ENCODE measurements at places on chromosomes 6 and 20.

- no peak for DNase-seq
Observed at GRCh38 chr6:6235786-6236185, 84.7 kb downstream of the F13A1 start.

DNA sequence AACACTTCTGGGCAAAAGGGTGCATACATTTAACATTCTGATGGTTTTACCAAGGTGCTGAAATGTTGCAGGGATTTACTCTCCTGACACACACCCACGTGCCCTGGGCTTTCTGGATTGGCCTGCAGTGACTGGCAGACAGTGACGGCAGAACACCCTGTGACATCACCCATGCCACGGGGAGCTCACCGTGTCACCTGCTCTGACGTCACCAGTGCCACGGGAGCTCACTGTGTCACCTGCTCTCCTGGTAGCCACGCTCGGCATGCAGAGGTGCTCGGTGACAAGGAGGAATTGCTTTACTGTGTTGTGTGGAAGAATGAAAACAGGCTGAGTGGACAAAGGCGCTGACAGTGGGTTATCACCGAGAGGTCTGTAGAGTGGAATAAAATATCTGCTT is 99.3 kb downstream of the RAMACL start:
- DNase-seq, result no peak

DNA sequence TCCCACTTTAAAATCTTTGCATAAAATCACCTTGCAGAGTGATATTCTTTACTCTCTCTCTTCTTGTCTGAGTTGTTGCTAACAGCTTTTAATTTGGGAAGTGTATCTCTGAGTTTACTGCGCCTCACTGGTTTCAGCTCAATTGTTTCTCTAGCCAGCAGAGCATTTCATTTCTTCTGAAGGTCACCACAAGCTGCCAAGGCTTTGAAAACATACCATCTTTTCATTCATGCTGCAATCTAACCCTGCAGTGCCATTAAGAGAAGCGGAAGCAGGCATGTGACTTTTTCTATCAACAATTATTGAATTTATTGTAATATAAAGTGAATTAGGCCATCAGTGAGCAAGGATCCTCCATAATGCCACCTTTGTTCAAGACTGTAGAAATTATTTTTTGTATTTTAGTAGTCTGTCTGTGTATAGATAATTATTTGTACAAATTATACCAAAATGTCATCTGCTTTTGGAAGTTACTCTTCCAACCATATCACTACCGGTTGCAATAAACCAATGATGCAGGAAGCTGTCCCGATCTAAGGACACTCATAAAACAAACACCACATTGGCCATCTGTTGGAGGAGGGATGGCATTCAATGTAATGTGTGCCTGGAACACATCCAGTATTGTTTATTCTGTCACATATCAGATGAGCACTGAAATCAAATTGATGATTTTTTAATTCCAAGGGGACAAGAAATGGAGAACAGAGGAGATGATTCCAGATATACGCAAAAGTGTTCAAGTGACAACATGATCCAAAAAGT is 26.8 kb downstream of the HS3ST5 start:
- no peak for DNase-seq

- DNase-seq, result no peak
Observed at GRCh38 chr20:25495189-25495824, 87.8 kb downstream of the GINS1 start.

DNA sequence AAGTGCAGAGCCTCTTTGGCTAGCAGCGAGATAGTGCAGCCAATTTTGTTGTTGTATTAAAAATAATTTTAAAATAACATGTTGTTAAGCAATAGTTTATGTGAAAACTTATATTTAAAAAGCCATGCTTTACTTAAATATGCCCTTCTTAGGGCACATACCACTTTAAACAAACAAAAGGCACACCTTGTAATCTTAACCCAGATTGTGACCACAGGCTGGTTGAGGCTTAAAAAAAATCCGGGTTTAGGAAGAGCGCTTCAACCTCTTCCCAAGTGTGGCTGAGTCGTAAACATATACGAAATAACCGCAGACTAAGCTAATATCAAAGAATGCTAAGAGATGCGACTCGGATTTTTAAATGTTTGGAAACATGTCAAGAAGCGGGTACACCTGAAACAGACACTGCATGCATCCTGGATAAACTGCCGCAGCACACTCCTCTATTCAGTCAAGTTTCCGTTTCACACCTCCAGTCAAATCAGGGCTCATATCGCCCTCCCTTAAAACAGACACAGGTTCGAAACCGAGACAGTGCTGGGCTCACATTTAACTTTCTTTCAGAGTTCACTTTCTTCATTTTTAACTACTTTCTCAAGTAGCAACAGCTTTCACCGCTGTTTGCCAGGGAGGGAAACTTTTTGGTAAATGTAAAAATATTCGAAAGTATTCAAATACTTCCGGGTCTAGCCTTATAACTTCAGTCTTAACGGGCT is 1.5 kb downstream of the DEK start:
- DNase-seq, result no peak

DNA sequence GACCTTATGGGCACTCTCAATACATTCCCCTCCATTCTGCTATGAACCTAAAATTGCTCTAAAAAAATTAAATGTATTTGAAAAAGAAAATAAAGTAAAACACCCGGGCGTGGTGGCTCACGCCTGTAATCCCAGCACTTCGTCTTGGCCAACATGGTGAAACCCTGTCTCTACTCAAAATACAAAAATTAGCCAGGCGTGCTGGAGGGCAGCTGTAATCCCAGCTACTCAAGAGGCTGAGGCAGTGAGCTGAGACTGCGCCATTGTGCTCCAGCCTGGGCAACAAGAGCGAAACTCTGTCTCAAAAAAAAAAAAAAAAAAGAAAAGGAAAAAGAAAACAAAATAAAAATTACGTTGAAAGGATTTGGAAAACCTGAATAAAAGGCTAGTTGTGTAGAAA is 60.5 kb downstream of the CD164 start:
- DNase-seq, result no peak

- no peak for DNase-seq
Observed at GRCh38 chr20:56245761-56246160, 2.8 kb upstream of the MC3R start.

DNA sequence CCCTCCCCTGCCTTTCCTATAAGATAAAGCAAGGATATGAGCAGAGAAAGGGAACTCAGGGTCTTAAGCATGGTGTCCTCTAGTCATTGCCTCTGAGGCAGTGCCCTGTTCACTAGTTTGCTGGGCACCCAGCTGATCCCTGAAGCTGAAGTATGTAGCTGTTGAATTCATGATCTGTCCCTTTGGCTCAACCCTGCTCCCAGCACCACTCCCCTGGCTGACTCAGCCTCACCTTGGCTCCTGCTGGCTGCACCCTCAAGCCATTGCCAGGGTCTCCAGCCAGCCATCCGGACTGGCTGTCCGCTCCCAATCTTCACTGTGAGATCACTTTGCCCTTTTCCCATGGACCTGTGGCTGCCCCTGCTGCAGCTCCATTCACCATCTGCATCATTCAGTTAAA is 25.9 kb upstream of the UST start:
- DNase-seq, result no peak

DNA sequence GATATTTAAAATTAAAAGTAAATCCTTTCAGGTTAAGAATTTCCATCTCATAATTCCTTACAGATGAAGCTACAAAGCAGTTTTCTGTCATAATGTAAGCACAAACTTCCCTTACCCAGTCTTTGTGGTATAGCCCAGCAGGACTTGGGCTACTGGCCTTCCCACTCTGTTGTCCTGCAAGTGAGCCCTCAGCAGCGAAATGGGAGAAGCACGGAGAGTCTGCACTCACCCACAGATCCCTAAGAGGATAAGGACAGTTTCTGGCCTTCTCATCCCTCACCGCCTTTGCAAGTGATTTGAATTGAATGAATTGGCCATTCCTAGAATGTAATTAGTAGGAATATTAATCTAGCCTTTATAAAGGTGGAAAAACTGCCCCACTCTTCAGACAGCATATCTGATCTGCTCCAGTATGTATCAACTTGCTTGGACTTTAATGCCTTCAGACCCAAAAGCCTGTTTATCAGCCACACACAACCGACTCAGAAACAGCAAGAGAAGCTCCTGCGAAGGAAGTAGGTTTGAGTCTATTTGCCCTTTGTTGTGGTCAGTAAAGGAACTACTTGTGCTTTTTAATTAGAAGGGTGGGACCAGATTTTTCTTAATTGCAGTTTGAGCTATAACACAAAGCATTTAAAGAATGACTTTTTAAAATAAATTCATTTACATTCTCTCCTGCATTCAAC is 29.9 kb upstream of the PRDM1 start:
- no peak for DNase-seq

- peak; percentile 76 for DNase-seq
Observed at GRCh38 chr6:107641500-107641941, 151.6 kb downstream of the SOBP start.

DNA sequence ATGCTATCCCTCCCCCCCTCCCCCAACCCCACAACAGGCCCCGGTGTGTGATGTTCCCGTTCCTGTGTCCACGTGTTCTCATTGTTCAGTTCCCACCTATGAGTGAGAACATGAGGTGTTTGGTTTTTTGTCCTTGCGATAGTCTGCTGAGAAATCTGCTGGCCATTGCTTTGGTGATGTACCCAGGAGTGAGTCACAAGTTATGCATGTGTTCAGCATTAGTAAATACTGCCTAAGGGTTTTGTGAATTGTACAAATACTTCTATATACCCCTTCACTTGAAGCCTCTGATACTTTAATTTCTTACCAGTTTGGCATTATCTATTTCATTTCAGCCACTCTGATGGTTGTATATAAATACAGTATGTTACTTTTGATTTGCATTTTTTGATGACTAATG is 711.3 kb upstream of the GJE1 start:
- DNase-seq, result no peak

GRCh38 chr20:31670371-31671228 is 32.9 kb downstream of the COX4I2 start:
- peak; percentile 69 for DNase-seq

- DNase-seq, result no peak
Observed at GRCh38 chr6:157400676-157401075, 19.7 kb downstream of the ZDHHC14 start.

GRCh38 chr6:6676910-6677441 is 88.5 kb downstream of the LY86 start:
- DNase-seq, result no peak

DNA sequence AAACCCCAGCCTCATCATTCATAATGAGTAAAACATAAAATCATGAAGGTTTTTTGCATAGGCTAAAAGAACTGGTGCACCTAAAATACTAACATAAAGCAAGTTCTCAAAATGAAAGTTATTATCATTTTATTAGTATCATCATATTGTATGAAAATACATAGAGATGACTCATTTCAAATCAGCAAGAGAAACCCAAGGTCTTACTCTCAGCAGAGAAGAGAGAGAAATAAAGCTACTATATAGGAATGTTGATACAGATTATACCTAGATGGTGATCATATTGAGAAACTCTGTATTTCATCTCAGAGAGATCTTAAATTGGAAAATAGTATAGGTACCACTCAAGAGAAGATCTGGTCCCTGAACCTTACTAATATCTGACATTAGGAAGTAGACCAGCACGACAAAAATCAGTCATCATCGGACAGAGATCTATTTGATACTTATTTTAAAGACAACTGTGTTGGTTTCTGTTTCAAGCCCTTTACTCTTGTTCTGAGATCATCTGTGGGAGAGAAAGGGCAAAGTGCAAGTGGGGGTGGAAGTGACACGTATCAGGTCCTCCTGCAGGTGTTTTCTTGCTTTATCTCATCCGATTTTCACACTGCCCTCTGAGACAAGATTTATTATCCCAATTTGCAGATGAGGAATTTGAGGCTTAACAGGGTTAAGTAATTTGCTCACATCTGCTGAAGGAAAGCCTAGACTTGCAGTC is 532.3 kb downstream of the MAFB start:
- DNase-seq, result no peak

GRCh38 chr20:61821735-61822134 is 243.9 kb downstream of the TAF4 start:
- peak; percentile 1 for DNase-seq

DNA sequence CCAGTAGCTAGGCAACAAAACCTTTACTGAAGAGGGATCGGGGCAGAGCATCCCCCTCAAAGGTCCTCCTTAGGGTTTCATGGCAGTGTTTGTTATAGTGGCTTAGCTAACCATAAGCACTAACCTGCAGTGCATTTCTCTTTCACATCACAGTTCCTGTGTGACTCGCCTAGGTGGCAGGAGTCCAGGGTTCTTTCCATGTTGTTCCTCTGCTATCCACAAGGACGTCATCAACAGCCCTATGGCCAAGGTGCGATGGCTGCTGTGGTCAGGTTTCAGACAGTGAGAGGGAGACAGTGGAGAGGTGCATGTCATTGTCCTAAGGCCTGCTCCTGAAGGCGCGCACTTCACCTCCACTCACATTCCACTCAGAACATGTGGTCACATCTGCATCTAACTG is 38.8 kb upstream of the FOXA2 start:
- DNase-seq, result no peak

GRCh38 chr6:35372633-35373032 is 30.3 kb downstream of the PPARD start:
- no peak for DNase-seq

DNA sequence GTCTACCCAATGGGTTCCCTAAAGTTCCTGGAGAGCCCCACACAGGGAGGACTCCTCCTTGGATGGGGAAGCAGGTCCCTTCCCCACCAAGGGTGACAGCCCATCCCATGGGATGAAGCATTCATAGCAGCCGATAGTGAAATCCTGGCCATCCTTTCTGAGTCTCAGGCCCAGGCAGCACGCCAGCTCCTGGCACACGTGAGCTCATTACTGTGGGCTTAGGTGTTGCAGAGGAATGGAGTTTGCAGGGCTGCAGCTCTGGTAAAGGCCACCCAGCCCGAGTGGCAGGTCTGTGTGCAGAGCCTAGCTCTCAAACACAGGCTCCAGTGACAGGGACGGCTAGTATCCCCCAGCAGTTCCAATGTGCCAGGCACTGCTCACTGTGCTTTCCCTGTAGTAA is 31.0 kb downstream of the SIRPA start:
- no peak for DNase-seq

GRCh38 chr6:106637051-106637716 is 7.8 kb downstream of the QRSL1 start:
- no peak for DNase-seq

DNA sequence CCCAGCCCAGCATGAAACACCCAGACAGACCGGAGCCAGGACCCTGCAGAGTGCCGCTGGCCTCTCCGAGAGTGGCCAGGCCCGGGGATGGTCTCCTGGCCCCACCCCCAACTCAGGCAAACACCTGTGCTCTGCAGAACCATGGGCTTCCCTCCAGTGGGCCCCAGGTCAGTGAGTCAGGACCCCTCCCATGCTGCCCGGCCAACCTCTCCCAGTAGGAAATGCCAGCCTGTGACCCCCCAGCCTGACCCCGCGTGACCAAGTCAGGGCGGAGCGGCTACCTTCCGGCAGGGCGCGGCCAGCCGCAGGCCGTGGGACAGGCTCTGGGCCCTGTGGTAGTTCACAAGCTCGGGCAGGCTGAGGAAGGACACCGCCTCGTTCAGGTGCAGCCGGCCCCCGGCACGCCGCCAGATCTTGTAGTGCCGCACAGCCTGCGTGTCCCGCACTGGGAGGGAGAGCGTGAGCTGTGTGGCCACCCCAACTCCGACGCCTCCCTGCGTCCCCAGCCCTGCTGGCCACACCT is 3.2 kb downstream of the PTK6 start:
- peak; percentile 17 for DNase-seq

Data from heart left ventricle (tissue), 16 donors.